ENCODE measurements at places on chromosomes 3 and 15.
A peak's percentile ranks its signal among the peaks of the same experiment; 100 is the strongest.

GRCh38 chr3:172203522-172204258 is 164.3 kb downstream of the FNDC3B start:
- DNase-seq: no peak

GRCh38 chr3:188489639-188490405 is 335.9 kb downstream of the LPP start:
- DNase-seq: no peak

GRCh38 chr3:40878464-40878905 is 320.8 kb upstream of the CTNNB1 start:
- DNase-seq: no peak

DNA sequence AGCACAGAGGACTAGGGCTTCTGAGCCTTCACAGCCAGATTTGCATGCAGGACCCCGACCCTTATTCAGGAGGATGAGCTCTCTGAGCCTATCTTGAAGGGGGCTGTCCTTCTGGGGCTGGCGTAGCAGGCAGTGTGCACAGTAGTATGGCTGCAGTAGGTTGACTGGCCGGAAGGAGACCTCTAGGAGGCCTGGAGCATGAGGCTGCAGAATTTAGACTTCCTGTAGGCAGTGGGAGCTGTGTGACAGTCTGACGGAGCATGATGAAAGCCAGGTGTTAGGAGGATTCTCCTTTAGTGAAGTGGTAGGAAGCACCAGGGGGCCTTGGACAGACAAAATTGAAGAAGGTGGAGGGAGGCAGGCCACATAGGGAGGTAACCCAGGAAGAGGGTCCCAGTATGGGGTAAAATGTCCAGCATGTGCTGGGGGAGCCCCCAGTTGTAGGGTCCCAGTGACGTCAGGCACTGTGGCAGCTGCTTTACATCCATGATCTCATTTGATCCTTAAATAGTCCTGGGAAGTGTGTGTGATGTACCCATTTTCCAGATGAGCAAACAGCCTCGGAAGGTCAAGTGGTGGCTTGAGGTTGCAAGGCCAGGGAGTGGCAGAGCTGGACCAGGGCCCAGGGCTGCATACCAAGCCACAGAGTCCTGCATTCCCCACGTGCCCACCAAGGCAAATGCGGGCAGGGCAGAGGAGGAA is 36.1 kb downstream of the SPSB4 start:
- no peak for DNase-seq

DNA sequence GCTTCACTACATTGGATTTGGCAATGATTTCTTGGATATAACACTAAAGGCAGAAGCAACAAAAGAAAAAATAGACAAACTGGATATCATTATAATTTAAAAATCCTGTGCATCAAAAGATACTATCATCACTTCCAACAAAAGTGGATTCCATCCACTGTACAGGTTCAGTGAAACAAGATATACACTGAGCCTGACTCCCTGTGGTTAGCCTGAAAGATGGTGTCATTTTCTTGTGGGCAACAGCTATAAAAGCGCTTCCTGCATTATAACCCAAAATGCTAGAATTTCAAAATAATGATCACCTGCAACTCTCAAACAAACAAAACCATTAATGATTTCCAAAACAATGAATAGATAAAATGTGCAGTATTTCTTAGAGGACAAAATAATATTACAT is 39.6 kb upstream of the TBC1D23 start:
- DNase-seq: no peak

DNA sequence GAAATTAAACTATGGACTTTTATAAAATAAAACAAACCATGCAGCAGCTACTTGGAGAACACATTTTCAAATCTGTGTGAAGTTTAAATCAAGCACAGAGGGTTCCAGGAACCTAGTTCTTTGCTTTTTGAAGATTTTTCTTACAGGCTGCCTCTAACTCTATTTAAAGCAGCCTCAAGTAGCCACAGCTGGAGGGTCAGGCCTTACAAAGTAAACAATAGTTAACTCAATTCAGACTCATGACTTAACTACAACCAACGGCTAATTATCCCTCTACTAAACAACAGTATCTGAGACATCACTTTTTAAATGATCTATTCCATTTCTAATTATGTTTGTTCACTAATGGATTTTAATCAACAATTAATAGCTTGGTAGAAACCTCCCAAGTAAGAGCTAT is 9.8 kb downstream of the LRIG1 start:
- DNase-seq: no peak

GRCh38 chr3:112464264-112464663 is 35.0 kb downstream of the BTLA start:
- DNase-seq: no peak

GRCh38 chr15:89038146-89038545 is 50.1 kb upstream of the ABHD2 start:
- DNase-seq: no peak

DNA sequence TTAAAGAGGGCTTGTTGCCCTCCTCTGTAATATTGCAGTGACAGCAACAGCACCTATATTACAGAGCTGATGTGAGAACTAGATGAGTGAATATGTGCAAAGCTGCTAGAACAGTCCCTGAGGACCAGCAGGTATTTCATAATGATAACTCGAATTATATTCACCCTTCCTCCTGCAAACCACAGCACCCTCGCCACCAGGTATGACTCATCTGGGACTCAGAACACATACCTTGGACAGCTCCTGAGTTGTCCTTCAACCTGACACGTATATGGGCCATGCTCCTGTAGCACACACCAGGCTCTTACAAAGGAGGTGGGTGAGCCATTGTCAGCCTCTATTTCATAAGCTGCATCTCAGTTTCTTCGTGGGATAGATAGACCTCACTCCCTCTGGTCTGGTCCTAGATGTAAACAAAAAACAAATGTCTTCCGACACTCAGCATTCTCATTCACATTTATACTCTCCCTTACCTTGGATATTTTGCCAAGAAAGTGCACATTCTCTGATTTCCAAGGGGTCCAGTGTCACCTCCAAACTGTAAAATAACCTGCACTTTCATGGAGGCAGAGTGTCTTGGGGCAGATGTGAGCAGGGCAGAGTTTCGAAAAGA is 124.5 kb downstream of the TLE3 start:
- no peak for DNase-seq

GRCh38 chr3:45654397-45654944 is 34.7 kb upstream of the SACM1L start:
- no peak for DNase-seq

DNA sequence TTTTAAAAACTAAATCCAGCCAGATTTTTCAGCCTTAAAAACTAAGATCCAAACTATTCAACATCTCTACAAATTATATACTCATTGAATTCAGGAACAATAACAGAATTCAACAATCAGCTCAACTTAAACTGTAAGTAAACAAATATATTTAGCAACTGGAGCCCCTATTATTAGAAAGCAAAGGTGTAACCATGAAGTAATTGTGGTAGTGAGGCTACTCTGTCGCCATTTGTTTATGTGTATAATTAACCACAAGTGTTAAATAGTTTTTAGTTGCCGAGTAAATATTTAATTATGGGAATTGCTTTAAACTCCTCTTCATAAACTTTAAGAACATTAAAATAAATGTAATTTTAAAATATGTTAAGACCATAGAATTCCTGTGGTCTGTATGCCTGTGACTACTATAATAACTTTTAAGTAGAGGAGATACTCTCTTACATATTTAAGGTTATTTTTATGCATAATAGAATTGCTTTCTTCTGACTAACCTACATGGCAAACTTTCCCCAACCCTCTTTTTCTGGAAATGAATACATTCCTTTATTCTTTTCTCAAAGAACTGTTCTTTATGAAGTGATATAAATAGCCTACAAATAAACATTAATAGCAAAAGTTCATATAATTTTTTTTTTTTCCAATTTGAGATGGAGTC is 51.2 kb downstream of the MFN1 start:
- DNase-seq: no peak

- no peak for DNase-seq
These were observed 77.8 kb downstream of the DCLK3 start for GRCh38 chr3:36686516-36686915.

DNA sequence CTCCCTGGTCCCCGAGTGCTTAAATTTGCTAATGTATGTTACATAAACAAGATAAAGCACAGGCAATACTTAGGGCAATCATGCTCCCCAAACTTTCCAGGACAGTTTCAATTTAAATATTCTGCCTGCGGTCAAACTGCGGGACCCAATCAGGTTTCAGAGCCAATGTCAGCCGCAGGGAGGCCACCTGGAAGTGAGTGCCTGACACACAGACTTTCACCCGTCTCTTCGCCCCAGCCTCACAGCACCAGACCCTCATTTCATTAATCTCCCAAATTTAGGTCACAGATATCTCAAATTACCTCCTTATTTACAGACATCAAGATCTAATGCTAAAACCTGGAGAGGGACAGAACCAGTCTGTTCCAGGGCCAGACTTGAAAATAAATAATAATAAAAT is 107.2 kb upstream of the ALDH1A3 start:
- no peak for DNase-seq

DNA sequence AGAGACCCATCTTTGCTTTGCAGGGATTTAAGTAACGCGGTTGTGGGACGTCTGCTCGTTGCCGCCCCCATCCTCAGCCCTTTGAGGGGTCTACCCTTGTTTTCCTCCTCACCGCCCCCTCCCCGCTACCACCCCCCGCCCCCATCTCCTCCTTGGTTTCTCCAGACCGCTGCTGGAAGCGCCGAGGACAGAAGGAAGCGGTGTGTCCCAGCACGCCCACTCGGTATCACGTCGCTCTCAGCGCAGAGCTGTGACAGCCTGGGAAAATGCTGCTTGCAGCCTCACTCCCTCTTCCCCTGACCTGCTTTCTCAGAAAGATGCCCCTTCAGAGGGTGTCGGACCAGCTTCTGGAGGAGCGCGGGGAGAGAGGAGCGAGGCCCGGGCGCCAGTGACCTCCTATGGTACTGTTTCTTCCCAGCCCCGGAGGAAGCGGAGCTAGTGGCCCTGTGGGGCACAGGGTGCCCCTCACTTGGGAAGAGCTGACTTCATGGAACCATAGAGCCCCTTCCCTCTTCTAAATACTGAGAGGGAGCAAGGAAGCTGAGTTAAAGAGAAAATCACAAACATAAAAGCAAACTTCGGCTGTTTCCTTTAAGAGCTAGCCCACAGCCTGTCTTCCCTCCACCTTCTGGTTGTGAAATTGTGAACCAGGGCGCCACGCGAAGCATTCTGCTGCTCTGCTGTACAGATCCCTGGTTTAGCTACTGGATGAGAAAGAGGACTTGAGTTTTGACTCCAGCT is 698 bp downstream of the IL1RAP start:
- DNase-seq: peak; percentile 17
